ENCODE measurements at places on chromosomes 4 and X.

GRCh38 chr4:10747186-10747585 lies 62.6 kb upstream of the CLNK start:
- DNase-seq = no peak

GRCh38 chr4:15402974-15403373 lies 24.9 kb upstream of the C1QTNF7 start:
- no peak for DNase-seq

DNA sequence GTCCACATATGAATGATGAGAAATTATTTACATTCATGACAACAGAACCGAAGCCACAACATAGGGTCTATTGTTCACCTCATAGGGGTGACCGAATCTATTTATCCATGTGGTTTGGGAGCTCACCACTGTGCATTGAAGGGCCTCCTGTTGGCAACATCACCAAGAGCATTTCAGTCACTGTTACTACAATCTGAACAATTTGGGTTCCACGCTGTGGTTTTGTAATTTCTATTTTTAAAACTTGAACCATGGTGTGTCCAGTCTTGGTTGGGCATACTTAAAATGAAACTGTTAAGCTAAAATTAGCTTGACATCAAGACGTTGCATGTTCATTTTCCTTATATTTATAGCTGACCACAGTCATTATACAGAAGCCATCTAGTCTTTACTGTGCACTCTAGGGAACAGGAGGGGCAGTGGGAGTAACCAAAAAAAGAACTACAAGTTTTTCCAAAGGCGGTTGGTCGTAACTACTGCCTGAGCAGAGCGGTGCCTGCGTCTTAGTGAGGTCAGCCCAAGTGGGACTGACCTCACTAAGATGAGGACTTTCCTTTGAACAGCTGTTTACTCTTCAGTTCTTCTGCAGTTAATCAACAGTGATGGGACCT lies 192.1 kb downstream of the SPRY1 start:
- no peak for DNase-seq

DNA sequence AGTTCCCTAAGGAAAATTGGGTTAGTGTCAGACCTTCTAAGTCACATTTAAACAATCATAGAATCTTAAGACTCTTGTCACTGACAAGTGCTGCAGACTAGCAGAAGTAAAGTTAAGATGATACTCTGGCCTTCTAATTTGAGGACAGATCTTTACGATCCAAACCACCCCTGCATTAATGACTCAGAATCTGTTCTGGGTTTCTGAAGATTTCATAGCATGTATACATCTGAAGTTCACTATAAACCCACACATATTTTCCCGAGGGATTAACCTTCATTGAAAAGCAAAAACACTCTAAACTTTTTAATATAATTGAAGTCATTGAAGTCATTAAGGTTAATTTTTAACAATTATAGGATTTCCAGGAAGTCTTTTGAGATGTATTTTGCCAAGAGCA lies 674.3 kb downstream of the IQCM start:
- DNase-seq = no peak

- no peak for DNase-seq
Observed at GRCh38 chr4:88696630-88697029, 999 bp downstream of the NAP1L5 start.

DNA sequence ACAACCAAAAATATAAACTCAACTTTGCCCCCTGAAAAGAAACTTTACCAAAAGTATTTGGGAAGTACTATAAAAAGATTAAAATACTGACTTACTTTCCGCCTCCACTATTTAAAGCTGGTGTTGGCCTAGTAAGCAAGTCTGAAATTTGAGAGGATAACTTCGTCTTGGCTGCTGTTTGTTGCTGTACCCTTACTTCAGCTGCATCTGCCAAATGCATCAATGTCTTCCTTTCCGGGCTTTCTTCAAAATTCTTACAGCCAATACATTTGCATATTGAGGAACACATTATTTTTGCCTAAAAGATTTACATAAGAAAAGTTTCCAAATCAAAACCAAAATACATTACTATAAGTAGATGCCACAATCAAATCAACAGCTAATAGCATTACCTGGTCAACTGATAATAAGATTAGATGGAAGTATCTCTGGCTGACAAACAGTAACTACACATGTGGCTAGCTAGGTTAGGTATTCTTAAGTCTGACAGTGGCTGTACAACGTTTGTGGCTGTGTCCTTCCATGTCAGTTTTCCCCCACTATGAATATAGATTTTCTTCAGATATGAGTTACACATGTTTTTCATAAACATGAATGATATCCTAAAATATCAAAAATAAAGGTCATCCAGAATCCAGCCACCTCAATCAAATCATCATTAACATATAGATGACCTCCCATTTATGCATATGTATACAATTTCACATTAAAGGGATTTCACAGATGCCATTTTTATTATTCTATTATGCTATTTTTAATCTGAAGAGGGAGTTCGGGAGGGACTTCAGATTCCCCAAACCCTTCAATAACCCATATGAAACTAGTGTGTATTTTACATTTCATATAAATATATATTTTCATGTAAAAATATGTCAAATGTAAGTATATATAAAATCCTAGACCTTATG lies 30.6 kb downstream of the THAP9 start:
- DNase-seq = no peak

- DNase-seq = no peak
Observed at GRCh38 chr4:55431710-55432336, 36.1 kb downstream of the TMEM165 start.

- no peak for DNase-seq
Observed at GRCh38 chr4:47065051-47065481, 33.7 kb downstream of the GABRB1 start.

- DNase-seq = no peak
Observed at GRCh38 chrX:71367396-71367795, 1.2 kb downstream of the TAF1 start.

- no peak for DNase-seq
Observed at GRCh38 chr4:67820903-67821302, 62.9 kb downstream of the TMPRSS11D start.

DNA sequence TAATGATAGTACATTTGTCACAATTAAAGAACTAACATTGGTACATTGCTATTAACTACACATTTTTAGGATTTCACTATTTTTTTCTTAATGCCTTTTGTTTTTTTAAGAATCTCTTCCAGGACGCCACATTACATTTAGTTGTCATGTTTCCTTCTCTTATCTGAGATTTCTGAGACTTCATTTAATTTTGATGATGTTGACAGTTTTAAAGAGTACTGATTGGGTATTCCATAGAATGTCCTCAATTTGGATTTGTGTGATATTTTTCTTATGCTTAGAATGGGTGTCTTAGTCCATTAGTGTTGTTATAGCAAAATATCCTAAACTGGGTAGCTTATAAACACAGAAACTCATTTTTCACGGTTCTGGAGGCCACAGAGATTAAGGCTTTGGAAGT lies 1095.5 kb upstream of the LCORL start:
- no peak for DNase-seq

DNA sequence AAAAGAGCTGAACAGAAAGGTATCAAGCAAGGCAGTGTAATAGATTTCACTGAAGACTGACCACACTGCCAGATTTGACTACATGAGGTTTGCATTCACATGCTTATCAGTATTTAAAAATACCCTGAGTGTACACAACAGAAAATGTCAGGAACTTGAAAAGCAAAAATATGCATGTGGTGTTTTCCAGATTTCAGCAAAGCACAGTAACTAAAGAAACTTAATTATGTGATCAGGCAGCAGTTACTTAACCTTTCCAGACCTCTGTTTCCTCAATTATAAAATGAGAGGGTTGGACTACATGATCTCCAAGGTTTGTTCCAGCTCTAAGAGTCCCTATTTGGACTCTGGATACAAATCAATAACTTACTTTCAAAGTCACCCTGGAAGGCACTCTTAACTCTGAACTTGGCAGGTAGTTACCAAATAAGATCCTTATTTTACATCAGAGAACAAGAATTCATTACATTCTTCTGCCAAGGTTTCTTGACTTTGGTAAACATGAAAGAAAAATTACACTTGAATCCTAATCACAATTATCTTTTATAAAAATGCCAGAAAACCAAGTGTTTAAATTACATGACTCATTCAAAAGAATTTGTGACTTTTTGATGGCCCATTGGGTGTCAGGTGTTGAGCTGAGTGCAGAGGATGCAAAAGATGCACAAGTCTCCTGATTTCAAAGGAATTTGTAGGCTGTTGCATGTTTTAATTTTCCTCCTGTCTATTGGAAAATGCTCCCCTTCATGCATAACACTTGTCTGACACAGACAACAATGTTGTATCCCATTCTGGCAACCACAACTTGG lies 241.6 kb downstream of the MGST2 start:
- DNase-seq = no peak

DNA sequence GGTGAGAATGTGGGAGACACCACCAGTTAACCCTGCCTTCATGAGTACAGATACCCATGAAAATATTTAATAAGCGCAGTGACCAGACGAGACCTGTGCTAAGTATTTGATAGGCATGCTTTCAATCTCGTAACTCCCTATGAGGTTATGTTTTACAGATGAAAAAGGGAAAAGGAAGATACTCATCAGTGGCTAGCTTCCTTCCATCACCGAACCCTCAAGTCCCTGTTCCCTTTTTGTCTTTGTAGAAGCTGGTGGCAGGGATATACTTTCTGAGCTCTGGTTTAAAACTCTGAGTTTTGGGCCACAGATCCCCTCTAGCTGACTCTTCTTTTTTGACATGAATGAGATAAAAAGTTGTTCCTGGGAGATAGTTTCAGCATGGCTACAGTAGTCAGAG lies 26.3 kb downstream of the AFF1 start:
- DNase-seq = no peak

- DNase-seq = no peak
Observed at GRCh38 chr4:84914686-84915395, 51.6 kb downstream of the WDFY3 start.

GRCh38 chr4:41579043-41579442 lies 41.1 kb downstream of the LIMCH1 start:
- DNase-seq = no peak

- no peak for DNase-seq
Observed at GRCh38 chr4:189502841-189503435, 437.7 kb upstream of the FRG1 start.

DNA sequence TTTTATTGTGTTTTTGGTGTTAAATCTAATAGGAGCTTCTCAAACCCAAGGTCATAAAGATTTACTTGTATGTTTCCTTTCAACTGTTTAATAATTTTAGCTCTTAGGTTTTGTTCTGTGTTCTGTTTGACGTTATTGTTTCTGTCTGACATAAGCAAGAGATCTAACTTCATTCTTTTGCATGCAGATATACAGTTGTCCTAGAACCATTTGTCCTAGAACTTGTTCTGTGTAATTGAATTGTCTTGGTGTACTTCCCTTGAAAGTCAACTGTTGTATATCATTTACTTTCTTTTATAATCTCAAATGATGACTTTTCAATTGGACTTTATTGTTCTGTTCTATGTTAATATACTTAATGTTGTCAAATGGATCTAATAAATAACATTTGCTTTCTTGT lies 977.1 kb downstream of the FAT4 start:
- no peak for DNase-seq

DNA sequence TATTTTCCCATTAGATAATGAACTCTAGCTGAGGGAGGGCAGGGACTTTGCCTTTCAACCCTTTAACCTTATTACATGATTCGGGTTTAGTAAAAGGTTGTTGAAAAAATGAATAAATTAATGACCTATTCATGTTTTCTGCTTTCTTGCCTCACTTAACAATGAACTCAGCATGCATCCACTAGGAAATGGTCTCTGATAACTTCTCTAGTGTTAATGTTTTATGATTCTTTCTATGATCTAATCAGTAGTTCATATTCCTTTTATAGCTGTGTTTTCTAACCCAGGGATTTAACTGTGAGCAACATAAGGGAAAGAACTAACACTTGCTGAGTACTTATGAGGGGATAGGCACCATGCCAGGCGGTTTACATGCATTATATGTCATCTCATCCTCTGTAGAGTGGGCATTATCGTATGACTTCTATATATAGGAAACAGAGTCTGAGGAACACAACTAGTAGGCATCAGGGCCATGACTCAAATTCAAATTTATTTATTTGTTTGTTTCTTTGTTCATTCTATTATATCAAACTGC lies 236.7 kb upstream of the MAB21L2 start:
- DNase-seq = no peak

DNA sequence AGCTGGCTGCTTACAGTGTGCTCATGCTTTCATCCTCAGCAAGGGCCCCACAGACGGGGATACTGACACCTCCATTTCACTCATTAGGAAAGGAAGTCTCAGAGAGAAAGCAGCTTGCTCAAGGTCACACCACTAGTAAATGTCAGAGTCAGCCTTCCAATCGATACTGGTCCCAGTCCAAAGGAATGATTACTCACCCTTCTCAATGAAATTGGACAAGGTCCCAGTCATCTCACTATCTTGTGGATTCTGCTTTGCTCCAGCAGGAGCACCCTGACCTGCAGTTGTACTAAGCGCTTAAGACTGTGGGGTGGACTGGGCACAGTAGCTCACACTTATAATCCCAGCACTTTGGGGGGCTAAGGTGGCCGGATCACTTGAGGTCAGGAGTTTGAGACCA lies 132.2 kb upstream of the SLC34A2 start:
- no peak for DNase-seq

DNA sequence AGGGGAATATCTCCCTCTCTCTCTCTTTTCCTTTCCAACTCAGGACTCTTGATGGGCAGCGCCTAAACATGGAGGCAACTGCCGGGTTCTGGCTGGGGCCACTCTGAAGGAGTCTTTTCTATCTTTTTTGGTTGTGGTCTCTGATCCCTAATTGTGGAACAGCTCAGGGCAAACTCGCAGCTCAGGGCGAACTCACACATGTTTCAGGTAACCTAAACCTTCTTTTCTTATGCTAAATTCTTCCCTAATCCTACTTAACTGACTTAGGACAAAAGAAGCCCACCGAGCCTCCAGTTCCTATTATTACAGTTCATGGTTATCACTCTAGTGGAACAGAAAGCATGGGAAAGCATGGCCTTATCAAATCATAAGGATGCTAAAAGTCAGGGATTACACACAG lies 21.3 kb downstream of the ETDA start:
- DNase-seq = no peak

GRCh38 chrX:110066488-110067225 lies 63.7 kb downstream of the TMEM164 start:
- no peak for DNase-seq

GRCh38 chr4:84938316-84938715 lies 28.2 kb downstream of the WDFY3 start:
- DNase-seq = no peak

GRCh38 chr4:92615049-92615448 lies 311.3 kb downstream of the GRID2 start:
- DNase-seq = no peak
